Stimulated activated CD4-positive, alpha-beta T cell treated with anti-CD3 and anti-CD28 coated beads, Interleukin-4, amount 100 ng/mL, for 48 hours (primary cell): ENCODE measurements at places on chromosomes 1 and 21.

DNA sequence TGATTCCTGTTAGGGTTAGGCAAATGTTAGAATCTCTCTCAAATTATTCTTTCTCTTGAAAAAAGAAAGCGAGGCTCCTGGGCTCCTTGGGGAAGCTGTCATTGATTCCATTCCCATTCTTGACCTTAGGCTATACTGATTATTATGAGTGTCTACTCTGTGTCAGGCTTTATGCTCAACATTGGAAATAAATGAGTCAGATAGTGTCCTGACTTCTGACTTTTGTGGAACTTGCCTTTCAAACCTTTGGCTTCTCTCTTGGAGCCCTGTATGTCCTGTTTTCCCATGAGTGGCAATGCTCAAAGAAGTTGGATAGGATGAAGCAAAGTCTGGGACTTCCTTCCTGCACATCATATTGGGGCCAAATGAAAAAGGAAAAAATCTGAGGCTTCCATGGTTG is 11.6 kb downstream of the AGO1 start:
- DNase-seq: no peak

GRCh38 chr1:94579876-94580294 is 38.3 kb upstream of the F3 start:
- no peak for DNase-seq

DNA sequence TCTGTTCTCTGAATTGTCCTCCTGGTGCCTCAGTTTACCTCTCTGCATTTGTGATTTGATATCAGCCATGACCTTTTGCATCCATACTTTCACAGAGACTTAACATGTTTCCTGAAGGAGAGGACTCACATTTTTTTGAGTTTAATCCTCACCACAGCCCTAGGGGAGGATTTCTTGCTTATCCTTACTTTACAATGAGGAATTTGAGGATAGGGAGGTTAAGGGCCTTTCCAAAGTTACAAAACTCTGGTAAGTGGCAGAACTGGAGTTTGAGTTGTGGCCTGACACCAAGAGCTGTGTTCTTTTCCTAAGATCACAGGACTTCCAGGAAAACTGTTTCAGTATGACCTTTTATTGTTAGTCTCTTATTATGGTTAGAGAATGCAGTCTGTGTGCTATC is 34.2 kb downstream of the TNFRSF8 start:
- no peak for DNase-seq

GRCh38 chr1:101235696-101236515 is 913 bp upstream of the S1PR1 start:
- peak; percentile 71 for DNase-seq

DNA sequence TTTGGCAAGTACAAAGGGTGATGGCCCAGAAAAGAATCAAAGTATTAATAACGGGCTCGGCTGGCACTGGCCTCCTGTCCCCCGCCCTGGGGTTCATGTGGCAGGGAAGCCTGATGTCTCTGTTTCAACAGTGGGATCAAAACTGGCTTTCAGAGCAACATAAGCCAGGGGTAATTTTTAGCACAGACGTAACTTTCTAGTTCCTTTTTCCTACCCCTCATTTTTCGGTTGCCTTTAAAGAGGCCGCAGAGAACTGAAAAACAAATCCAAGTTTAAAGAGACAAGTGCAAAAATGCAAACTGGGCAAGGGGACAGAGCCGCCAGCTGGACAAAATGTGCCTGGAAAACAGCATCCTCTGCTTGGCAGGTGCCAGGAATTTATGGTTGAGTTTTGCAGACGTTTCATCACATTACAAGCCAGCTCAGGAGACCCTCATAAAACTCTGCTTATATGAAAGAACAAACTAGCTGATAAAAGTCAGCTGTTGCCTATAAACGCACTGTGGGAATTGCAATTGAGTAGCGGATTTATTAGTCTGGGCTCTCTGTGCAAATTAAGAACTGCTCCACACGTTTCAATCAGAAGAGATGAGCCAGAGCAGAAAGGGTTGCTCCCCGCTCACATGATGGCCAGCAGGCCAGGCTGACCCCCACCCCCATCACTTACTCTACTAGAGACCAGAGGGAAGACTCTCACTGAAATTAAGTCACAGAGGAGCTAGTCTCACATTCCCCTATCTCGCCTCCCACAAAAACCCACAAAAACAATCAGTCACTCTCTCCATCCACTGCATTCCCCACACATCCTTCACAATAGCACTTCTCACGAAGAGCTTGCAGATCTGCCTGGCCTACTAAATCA is 15.8 kb upstream of the CDCA8 start:
- no peak for DNase-seq

GRCh38 chr21:16945580-16945979 is 567.3 kb upstream of the CXADR start:
- DNase-seq: no peak

GRCh38 chr1:21084111-21084810 is 92.4 kb downstream of the EIF4G3 start:
- DNase-seq: no peak

- DNase-seq: no peak
Measured at GRCh38 chr1:186519982-186520381, 59.1 kb upstream of the PDC start.

DNA sequence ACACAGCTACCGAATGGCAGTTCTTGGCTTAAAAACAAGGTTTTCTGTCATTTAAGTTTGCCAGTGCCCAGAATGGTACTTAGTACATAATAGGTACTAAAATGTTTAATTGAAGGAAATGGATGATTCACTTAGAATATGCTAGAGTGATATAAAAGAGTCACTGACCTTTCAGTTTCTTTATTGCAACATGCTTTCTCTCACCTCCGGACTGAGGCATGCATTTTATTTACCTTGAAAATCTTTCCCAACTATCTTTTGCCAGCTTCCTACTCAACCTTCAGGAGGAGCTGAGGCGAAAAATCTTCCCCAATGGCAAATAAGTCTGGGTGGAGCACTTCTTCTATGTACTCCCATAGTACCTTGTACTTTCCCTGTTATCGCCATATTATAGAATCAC is 244.9 kb downstream of the ZNF648 start:
- DNase-seq: no peak

DNA sequence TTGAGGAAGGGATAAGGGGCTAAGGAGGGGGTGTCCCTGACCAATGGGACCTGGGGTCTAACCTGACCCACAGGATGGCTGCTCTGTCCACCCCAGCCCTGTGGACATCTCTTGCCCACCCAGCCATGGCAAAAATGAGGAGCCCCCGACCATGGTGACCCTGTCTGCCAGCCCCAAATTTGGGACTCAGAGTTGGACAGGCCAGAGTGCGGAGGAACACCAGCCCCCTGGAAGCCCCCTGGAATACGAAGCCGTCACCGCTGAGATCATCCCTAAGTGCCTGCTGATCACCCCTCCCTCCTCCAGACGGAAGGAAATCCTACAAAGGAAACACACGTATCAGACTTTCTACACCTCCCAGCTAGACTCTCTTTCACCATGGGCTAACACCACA is 119.3 kb downstream of the SIK1 start:
- DNase-seq: no peak

- no peak for DNase-seq
Measured at GRCh38 chr21:34018910-34019309, 54.5 kb upstream of the MRPS6 start.

GRCh38 chr21:42403611-42404231 is at the start of gene UBASH3A:
TSS of gene UBASH3A (plus strand) at chr21:42403902. CDS start at chr21:42403946, 44 bp downstream.
- no peak for DNase-seq

- no peak for DNase-seq
Measured at GRCh38 chr1:55150880-55151588, 64.1 kb downstream of the USP24 start.

DNA sequence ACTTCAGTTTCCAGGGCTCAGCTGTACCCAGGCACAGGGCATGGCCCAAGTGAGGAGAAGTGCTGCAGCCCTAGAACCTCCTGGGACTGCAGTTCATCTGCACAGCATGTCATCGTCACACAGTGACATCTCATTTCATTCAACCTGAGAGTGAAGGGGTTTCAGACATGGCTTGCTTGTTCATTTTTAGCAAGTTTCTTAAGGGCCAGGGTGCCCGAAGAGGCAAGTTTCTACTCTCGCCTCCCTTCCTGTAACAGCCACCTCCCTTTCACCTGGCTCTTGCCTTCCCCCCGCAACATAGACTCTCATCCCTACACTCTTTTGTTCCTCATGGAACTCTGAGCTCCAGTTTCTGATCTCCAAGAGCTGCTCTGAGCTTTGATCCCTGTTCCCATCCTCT is 108.1 kb downstream of the C1orf21 start:
- DNase-seq: no peak

GRCh38 chr21:16420031-16420724 is 690.4 kb downstream of the USP25 start:
- DNase-seq: no peak

DNA sequence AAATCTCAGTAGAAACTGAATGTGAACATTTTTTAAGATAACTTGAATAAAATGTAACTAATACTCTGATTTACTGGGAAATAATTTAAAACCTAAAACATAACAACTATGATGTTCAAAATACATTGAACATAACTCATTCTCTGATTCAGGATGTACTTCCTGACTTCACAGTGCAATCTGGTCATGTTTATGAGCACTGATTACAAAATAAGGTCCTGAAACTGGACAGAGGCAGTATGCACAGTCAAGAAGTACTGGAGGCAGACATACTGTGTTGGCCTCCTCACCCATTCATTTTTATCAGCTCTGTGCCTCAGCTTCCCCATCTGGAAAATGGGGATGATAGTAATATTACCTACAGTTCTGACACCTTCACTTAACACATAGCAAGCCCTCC is 651.3 kb downstream of the PTPRC start:
- DNase-seq: no peak

DNA sequence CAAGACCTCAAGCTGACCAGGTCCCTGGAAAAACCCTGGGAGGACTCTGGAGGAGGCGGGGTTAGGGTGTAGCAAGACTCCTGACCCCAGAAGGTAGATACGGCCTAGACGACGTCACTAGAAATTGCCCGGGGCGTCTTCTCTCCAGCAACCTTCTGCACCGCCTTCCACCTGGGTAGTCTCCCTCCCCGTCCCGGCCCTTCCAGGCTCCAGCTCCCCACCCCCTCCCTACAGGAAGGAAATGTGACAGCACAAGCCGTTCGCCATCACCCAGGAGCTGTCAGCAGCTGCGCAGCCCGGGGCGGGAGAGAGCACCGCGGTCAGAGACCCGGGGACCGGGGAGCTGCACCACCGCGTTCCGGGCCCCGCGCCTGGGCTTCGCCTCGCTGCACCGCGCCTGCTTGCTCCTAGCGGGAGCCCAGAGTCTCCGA is 20.0 kb downstream of the SERTAD4 start:
- DNase-seq: no peak
